HFFc6 (cell line): ENCODE measurements at places on chromosomes 7 and 10. TPM values are rescaled to one million over a fixed set of nuclear protein-coding genes. Genes with fewer than 3 reads are reported as not detected.

The PLAU gene
- total RNA-seq = 13.9 and 23.5 TPM in 2 replicates

DNA sequence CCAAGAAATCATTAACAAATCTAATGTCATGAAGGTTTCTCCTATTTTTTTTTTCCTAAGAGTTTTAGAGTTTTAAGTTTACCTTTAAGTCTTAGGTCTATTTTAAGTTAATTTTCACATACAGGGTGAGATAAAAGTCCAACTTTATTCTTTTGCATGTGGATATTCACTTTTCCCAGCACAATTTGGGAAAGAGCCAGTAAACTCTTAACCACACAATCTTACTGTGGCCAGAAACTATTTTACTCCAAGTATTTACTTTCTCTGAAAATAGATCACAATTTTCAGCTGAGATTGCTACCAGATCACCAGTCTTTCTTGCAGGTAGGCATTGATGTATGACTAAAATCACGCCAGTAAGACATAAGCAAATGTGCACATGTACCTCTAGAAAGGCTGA lies 728.5 kb downstream of the TNS3 start:
- H3K36me3 ChIP-seq = no peaks in the 10 kb centered on the region
- H3K27me3 ChIP-seq = no peaks in the 10 kb centered on the region; the same call in 1 of the 2 replicates
- H3K27ac ChIP-seq = no peak overlapping the region
- H3K4me3 ChIP-seq = no peak overlapping the region
- H3K4me1 ChIP-seq = peaks cover 78% of the 10 kb centered on the region
- no peak for DNase-seq

DNA sequence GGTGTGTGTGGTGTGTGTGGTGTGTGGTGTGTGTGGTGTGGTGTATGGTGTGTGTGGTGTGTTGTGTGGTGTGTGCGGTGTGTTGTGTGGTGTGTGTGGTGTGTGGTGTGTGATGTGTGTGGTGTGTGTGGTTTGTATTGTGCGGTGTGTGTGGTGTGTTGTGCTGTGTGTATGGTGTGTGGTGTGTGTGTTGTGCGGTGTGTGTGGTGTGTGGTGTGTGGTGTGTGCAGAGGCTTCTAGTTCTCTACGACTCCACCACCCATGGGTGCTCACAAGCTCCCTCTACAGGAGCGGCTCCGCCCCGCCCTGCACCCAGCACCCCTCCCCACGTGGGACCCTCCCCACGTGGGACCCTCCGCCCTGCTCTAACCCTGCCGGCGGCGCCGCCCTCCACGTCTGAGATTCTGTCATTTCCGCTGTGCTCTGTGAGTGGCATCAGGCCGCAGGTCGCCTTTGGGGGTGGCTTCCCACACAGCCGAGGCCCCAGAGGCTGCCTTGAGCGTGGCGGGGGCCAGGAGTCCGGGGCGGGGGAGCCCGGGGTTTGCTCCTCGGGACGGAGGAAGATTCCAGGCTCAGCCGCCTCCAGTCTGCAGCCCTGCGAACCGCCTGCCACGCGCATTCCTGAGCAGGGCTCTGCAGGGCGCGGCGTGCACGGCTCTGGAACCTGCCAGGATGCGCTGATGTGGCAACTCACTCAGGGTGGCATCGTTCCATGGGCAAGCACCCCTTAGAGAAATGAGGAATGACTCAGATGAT lies 37.0 kb upstream of the DNAJB6 start:
- DNase-seq = no peak
- no peak overlapping the region for H3K27ac ChIP-seq
- peaks cover 38% of the 10 kb centered on the region for H3K4me1 ChIP-seq
- no peak overlapping the region for H3K4me3 ChIP-seq

The HMX3 gene
- not detected in 3 replicates for total RNA-seq

The OR13A1 gene
- not detected in 2 replicates for total RNA-seq

The IL6 gene
- total RNA-seq = 20.3 to 55.1 TPM (median 27.6 TPM) in 3 replicates

DNA sequence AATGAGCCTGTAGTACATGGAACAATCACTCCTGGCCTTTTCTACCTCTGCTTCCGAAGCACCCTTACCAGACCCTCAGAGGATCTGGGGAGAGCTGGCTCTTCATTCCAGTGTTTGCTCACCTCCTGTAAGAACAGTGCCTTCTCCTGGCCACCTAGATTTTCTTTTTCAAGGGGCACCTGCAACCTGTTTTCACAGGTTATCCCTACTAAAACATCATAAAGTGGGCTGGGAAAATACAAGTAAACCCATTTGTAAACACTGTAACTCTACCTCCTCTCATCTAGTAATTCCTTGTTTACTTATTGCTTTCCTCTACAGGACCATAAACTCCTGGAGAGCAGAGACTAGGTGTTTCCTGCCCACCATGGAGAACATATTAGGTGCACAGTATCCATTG lies 1.1 kb downstream of the PIK3AP1 start:
- H3K36me3 ChIP-seq = no peaks in the 10 kb centered on the region
- H3K27ac ChIP-seq = no peak overlapping the region
- peaks cover 19% of the 10 kb centered on the region for H3K4me1 ChIP-seq
- no peak overlapping the region for H3K4me3 ChIP-seq
- peaks cover 35% of the 10 kb centered on the region for H3K27me3 ChIP-seq
